ENCODE measurements at places on chromosomes 11 and 22.

DNA sequence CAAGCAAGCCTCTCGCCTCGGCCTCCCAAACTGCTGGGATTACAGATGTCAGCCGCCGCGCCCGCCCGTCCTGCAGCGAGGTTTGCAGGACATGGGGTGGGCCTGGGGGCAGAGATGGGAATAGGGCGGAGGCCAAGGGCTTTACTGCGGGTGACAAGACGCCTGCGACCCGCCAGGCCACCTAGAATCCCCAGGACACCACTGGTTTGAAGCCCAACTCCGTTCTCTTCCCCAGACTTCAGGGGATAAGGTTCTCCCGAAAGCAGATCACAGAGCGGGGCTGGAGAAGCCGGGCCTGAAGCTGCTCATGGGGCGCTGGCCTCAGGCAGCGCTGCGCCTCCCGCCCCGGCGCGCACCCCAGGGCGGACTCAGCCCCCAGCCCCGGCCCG, 354 bp downstream of the POLR2L start:
- no peak for DNase-seq

DNA sequence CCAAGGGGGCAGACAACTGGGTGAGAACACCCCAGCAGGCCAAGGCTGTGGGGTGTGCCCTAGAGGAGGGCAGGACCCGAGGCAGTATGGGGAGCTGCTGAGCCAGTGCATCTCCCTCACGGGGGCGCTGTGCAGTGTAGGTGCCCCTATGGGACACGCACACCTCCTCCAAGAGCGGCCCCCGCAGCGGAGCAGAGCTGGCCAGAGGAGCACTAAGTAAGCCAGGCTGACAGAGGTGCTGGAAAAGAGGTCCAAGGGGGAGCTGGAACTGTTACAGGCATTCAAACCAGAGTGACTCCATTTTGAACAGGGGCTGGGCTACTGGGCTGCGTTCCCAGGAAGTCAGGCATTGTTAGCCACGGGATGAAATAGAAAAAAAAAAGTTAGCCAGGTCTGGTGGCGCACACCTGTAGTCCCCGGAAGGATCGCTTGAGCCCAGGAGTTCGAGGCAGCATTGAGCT, 41.8 kb downstream of the TST start:
- peak; percentile 33 for DNase-seq

DNA sequence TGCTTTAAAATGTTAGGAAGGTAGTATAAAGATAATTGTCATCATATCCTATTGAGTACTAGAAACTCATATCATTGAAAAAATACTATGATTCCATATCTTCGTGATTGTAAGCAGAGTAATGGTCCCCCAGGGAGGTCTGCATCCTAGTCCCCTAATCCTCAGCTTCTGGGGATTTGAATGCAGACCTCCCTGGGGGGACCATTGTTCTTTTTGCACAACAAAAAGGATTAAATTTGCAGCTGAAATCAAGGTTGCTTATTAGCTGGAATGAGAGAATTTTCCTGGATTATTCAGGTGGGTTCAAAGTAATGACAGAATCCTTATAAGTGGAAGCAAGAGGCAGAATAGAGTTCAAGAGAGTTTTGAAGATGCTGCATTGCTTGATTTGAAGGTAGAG, 26.1 kb upstream of the MS4A6A start:
- DNase-seq = no peak

- DNase-seq = no peak
Observed at GRCh38 chr11:128645968-128646367, 47.9 kb upstream of the FLI1 start.

DNA sequence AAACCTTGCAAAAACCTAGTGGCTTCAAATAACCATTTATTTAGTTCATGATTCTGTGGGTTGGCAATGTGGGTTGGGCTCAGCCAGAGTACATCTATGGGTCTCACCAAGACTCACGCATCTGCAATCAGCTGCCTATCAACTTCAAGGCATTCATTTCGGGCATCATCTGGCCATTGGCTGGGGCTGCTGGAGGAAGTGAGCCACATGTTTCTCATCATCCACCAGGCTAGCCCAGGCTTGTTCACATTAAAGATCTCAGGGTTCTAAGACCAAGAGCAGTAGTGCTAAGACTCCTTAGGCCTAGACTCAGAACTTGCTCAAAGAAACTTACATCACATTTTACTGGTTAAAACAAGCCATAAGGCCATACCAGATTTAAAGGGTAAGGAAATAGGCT, 478.9 kb upstream of the ARHGAP42 start:
- peak; percentile 3 for DNase-seq

DNA sequence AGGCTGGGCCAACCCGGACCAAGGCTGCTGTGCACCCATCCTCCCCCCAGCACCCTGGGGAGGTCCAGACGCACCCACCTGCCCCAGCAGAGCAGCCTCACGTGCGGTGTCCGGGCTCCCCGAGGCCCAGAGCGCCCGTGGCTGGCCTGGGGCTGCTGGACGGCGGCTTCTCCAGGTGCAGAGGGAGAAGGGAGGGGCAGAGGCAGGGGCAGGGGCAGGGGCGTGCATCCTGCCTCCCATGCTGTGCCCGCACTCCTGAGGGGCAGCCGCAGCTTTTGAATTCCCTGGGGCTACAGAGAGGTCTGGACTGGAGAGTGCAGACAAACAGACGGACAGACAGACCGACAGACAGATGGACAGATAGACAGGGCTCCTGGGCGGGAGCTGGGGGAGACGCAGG, 83.6 kb upstream of the PRR5 start:
- no peak for DNase-seq

- DNase-seq = peak; percentile 19
Observed at GRCh38 chr22:46894081-46894671, 131.7 kb downstream of the TBC1D22A start.

- peak; percentile 98 for DNase-seq
Observed at GRCh38 chr11:110907629-110908028, 195.4 kb upstream of the ARHGAP20 start.

- DNase-seq = no peak
Observed at GRCh38 chr22:24170188-24170587, 11.1 kb upstream of the SUSD2 start.

DNA sequence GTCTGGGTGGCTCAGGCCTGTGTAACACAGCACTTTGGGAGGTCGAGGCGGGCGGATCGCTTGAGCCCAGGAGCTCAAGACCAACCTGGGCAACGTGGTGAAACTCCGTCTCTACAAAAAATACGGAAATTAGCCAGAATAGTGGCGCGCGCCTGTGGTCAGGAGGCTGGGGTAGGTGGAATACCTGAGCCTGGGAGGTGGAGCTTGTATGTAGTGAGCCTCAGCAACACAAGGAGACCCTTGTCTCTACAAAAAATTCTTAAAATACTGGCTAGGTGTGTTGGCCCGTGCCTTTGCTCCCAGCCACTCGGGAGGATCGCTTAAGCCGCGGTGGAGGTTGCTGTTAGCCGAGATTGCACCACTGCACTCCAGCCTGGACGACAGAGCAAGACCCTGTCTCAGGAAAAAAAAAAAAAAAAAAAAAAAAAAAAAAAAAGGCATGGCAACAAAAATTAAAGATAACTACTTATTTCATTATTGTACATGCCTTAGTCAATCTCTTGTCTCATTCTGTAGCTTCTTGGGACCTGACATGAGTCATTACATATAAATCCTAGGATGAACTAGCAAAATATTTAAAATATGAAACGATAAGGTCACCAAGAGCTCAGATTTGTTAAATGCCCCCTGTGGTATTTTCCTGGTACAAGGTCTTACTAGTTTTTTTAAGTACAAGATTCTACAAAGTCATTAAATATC, 1.1 kb downstream of the TAF1D start:
- DNase-seq = peak; percentile 70
